ENCODE measurements at places on chromosomes 6 and 20.

DNA sequence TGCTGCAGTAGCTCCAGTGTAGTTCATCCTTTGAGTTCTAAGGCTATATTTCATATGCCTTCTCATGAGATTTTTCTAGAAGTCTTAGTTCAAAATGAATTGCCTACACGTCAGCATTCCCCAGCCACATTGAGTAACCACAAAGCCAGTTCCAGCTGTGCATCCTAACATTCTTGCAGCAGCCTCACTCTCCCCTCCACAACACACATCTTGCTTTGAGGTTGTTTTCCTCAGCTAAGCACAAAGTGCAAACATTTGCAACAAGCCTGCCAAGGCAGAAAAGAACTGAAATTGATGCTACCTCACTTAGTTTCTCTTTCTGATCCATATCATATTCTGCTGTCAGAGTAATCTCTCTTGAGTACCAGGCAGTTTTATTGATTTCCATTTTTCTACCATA, 160.7 kb upstream of the KCNQ5 start:
- DNase-seq: no peak

DNA sequence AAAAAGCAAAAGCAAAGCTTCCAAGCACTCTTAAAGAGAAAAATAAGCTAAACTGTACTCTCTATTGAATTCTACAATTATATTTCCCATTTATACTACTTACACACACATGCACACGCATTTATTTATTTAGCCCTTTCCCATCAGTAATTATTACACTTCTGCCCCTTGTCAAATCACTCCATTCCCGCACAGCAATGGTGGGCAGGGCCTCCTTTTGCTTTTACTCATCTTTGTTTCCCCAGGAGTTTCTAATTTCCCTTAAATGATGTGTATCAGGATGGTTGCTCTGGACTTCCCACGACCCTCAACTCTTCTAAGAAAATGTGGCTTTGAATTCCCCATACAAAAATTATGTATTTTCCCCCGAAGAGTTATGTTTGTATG, 19.9 kb downstream of the PXT1 start:
- DNase-seq: no peak

DNA sequence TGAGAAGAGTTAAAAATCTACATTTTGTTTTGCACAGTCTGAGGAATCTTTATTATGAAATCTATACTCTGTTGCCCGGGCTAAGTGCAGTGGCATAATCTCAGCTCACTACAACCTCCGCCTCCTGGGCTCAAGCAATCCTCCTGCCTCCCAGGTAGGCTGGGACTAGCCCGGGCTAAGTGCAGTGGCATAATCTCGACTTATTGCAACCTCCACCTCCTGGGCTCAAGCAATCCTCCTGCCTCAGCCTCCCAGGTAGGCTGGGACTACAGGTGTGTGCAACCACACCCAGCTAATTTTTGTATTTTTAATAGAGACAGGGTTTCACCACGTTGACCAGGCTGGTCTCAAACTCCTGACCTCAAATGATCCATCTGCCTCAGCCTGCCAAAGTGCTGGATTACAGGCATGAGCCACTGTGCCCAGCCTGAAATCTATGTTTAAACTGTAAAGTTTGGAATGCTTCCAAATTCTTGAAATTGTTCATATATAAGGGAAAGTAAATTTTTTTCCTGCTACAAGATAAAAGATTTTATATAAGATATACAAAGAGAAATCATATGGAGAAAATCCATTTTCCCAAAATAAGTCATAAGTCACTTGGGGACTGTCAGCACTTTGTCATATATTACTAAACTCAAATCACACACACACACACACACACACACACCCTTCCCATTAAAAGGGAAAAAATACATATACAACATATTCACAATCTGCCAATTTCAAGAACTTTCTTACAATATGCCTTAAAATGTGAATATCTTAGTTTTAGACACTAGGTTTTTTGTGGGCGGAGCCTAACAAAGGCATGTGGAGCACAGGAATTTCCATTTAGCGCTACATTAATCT, 19.4 kb downstream of the PTPRK start:
- no peak for DNase-seq

DNA sequence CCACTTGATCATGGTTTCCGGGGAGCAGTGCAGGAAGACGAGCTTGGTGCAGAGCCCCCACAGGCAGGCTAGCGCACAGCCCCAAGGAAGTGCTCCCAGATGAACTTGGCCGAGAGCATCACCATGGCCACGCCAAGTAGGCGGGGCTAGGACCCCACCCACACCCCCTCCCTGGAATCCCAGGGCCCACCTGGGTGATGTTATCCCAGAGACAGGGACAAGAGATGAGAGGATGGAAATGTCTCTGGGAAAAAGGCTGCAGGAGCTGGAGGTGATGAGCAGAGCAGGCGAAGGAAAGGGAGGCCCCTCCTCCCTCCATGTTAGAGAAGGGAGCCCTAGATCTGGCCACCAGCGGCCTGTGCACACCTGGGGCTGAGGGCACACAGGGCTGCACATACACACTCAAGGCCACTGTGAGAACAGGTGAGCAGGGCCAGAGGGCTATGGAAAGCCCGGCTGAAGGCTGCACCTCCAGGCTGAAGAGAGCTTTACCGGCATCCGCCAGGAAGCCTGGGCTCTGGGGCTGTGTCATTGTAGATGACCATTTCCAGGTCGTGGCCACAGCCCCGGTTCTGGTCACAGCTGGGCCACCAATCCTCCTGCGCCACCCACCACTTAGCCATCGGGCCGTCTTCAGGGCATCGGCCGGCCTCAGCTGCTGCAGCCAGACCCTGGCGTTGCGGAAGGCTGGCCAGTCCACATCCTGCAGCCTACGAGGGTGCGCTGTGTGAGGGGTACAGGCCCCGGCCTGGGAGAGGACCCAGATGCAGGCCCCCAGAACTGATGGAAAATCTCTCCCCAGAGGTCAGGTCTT, 24.9 kb downstream of the NPEPL1 start:
- no peak for DNase-seq

DNA sequence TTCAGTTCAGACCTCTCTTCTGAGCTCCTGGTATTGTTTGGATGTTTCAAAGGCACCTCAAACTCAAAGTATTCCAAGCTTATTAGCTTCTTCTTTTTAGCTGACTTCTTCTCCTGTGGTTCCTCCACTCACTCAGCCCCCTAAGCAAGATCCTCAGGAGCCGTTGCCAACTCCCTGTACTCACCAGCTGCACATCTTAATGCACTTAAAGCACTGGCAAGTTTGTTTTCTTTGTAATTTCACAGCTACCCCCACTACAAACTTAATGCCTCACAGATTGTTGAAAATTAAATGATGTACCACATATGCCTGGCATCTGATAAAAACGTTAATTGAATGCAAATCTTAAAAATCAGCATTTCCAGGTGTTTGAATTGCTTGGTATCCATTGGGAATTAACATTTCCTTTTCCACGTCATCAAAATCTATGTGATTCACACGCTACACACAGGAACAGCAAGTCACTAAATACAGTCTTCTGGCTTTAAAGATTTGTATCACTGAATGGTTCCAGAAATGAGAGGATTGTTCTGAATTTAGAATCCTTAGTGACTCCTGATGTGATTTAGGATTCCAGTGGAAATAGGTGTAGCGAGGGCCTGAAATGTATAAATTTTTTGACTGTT, 24.5 kb downstream of the CALHM6 start:
- DNase-seq: no peak

DNA sequence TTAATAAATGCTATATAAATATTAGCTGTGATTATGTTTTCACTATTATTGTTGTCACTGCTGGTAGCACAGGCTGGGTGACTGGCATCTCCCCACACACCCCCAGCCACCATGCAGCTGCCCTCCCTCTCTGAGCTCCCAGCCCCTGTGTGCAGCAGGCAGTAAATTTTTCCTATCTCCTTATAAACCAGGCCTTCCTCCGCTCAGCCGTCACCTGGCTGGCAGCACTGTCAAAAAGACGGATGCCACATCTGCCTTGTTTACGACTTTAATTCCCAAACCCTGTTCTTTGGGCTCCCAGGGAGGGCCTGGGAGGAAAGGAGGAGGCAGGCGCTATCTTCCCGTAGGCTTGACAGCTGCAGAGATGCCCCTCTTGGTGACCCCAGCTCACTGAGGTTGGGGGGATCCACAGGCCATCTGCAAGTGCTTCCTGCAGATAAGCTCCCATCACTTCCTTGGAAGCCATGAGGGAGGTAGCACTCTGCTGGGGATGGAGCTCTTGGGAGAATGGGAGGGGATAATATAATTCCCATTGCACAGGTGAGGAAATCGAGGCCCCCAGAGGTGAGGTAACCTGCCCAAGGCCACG, 94.5 kb downstream of the GRM4 start:
- DNase-seq: no peak

DNA sequence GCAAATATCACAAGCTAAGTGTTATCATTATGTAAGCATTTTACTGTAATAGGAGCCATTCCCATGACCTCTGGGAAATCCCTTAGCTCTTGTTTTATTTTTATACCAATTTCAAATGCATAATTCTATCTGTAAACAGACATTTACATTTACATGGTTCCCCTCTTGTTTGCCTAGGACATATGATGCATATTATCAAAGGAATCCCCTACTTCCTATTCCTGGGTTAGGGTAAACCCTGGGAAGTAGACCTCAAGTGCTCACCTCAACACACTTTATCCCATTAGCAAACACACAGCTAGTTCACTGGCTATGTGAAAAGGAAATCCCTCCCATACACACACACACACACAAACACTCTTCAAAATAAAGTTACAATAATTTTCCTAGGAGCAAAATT, 27.1 kb downstream of the PDE10A start:
- no peak for DNase-seq

DNA sequence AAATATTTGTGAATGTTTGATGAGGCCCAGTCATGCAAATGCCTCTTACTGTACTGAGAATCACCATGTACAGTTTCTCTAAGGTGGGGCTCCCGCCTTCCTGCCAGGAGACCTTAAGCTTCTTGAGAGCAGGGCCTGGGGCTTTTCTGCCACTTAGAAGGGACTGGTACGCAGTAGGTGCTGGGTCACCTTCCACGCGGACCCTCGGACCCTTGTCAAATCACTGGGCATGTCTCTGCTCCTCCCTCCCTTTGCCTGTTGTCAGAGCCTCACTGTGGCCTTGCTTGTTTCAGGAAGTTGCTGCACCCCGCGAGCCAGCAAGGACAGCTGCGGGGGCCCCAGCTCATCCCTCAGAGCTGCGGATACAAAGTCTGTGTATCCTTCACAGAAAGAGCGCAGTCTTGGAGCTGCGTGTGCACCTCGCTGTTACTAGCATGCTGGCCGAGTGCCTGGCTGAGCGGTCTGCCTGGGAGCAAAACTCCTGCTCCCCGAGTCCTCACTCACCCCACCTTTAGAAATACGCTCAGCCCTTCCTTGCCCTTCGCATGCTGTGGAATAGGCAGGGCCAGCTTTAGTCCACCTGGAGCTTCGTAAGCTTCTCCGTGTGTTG, 30.7 kb upstream of the IRF4 start:
- DNase-seq: no peak

DNA sequence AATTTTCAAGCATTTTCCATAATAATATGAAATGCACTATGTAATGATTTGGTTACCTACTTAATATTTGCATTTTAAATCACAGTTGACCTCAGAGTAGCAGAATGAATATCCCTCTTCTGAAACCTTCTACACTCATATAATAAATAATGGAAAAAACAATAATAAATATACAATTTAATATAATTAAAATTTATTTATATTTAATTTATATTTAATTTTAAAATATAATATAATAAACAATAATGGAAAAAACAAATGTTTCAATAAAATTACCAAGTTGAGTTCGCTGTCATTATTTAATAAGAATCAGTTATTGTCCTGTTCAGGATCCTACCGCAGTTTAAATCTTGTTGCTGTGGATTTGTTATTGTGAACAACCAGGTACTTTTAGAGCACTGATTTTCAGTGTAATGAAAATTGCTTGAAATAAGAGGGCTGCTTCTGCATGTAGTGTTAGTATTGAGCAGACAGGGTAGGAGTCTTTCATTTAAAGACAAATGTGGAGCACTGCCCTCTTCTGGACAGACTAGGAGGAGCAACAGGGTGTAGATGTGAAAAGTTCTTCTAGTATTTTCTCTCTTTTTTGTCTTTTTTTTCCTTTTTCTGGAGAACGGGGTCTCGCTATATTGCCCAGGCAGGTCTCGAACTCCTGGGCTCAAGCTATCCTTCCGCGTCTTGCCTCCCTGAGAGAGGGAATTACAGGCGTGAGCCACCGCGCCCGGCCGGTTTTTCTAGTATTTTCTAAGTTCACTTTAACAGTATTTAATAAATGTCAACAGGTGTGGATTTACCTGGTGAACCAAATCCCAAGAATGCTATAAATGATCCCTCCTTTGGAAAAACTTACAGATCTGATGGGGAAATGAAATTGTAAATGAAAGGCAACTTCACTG, 13.6 kb downstream of the TRAPPC3L start:
- peak; percentile 11 for DNase-seq

- no peak for DNase-seq
Measured at GRCh38 chr6:111761783-111762312, 111.4 kb downstream of the FYN start.

All from effector memory CD4-positive, alpha-beta T cell (primary cell).